NCI-H774 (cell line): ENCODE measurements at places on chromosomes 6 and 20.
A peak's percentile ranks its signal among the peaks of the same experiment; 100 is the strongest.

- DNase-seq: no peak
Measured at GRCh38 chr6:152094992-152095592, 287.6 kb downstream of the ESR1 start.

DNA sequence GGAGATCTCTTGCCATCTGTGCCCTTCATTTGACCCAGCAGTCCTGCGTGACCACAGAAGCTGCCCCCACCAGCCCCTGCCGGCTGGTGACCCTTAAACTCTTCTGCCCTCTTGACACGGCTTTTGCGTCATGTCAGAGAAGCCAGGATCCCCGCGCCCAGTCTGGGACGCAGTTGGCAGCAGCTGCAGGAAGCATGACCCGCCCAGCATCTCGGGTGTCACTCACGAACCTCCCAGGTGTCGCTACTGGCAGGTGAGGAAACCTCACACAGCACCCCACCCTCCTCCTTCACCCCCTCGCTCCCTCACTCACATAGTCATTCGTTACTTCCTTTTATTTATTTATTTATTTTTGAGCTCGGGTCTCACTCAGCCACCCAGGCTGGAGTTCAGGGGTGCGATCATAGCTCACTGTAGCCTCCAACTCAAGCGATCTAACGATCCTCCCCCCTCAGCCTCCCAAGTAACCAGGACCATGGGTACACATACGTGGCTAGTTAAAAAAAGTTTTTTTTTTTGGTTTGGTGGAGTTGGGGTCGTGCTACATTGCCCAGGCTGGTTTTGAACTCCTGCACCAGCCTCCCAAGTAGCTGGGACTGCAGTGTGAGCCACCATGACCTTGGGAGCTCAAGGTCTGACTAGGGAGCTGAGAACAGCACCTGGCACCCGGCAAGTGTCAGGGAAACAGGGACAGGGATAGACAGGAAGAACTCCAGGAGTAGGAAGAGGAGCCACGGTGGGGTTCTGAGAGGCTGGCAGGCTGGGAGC is 14.1 kb upstream of the SPDEF start:
- no peak for DNase-seq

GRCh38 chr6:16762268-16762549 is 949 bp upstream of the ATXN1 start:
- DNase-seq: no peak

- no peak for DNase-seq
Measured at GRCh38 chr20:63641146-63641791, 12.0 kb downstream of the STMN3 start.

DNA sequence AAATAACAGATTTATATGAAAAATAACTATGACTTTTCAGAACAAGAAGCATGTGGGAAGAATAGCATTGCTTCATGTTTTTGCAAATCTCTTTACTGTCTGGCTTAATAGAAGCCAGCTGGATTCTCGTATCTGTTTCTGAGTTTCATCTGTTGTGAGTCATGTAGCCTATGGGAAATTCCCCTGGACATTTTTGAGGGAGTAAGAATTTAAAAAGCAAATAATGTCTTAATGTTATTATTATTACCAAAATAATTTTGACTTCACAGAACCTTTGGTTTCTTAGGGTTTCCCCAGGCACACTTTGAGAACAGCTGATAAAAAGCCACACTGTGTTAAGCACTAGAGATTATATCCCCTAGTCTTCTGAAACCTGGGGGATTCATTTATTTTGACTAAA is 75.8 kb downstream of the SYCP2L start:
- DNase-seq: no peak

DNA sequence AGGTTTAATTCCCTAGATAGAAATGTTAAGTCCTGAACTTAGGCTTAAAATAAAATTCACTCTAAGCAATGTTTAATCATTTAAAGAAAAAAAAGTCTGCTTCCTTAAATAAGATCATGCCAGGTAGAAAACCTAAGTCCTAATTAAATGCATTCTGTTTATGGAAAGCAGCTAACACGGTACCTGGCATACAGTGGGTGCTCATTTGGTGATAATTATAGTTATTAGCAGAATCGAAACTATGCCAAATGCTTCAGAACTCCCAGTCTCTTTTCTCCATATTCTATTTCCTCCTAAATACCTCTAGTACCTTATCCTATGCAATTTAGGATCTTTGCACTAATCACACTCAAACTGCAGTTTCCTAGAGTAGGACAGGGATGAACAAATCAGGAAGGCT is 331.8 kb downstream of the EPHA7 start:
- no peak for DNase-seq

DNA sequence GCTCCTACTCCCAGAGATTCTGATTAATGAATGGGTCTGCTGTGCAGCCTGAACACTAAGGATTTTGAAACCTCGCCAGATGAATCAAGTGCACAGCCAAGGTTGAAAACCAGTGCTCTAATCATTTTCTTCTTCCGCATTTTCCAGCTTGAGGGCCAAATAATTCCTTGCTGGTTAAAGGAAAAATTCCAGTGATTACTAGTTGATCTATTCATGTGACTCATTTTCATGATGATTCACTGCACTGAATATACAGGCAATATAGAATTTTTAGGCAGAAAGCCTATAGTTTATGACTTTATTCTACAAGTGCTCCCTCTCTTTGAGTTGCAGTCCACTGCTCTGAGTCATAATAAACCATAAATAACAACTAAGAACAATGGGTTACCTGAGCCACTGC is 80.6 kb upstream of the PROKR2 start:
- DNase-seq: no peak

GRCh38 chr6:157268835-157269234 is 54.5 kb downstream of the TMEM242 start:
- DNase-seq: no peak

DNA sequence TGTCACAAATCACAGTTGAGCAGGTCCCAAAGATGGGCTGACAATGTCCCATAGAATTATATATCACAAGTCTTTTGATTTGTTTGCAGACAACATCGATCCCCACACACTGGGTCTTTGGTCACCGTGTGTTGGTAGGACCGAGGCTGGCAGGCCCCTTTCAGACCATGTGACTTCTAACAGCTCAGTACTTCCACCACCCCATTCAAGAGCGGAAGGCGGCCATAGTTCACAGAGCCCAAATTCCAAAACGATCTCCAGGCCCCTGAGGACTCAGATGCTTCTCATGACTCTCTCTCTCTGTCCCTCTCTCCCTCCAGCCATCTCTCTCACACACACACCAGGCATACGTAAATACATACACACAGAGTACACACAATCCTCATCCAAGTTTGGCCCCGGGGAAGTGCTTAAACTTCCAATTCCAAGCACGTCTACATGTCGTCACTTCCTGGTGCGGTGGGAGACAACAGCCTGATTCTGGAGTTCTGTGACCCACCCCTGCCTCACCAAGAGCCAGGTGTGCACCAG is 155.9 kb upstream of the INSM1 start:
- DNase-seq: peak; percentile 69

GRCh38 chr6:9862603-9863167 is 552.2 kb downstream of the TFAP2A start:
- DNase-seq: no peak

DNA sequence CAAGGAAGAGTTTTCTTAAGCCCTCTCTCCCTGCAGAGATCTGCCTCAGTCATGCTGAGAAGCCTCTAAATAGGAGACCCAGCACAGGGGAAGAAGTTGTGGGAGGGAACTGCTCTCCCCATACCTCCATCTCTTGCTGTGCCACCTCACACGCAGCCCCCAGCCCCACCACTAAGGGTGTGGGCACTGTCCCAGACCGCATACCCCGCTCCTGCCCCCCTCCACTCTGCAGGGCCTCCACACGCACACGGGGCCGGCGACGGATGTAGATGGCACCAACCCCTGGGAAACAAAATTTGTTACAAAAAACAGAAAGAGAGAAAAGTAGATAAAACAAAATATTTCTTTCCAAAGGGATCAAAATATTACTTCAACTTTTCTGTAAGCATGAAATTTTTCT is 10.2 kb upstream of the CPNE1 start:
- no peak for DNase-seq

DNA sequence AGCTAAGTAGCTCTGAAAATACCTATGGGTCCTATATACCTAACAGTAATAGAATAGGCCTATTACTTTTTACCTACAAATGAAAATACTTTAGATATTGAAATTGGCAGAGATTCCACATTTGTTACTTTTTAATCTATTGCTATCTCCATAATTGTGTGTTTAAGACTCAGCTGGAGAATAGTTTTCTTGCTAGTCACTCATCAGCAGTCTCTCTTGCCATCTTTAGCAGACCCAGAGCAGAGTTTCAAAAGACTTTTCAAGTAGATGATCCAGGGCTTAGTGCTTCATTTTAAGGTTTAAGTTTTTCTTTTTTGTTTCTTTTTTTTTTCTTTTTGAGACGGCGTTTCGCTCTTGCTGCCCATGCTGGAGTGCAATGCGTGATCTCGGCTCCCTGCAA is 12.9 kb downstream of the ANKS1A start:
- DNase-seq: no peak

DNA sequence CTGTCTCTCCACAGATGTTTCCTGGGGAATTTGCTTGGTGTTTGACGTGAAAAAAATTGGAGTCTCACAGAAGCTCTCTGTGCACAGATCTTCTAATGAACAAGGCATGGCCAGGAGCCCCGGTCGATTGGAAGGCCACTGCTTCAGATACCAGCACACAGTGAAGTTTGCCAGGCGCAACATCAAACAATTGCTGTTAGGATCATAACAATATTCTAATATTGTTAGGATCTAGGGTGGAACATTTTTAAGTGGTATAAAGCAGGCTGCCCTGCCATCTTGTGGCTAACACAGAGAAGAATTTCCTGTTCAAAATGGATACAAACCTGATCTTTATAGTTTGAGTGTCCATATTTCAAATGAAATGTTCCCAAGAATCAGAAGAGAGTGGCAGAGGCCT is 64.1 kb downstream of the C6orf118 start:
- DNase-seq: no peak

DNA sequence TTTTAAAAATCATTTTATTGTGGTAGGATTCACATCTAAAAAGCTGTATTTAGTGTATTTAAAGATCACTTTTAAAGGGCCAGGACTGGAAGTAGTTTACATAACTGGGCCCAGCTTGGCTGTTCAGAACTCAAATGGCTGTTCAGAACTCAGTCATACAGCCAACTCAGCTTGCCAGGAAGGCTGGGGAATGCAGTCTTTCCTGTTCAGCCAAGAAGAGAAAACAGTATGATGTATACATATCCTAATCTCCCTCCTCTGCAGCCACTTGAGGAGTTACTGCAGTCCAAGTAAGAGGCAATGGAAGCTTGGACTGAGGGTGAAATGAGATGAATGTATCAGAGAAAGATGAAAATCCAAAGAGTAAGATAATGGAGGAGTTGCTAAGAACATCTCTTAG is 24.6 kb downstream of the DSTN start:
- no peak for DNase-seq

DNA sequence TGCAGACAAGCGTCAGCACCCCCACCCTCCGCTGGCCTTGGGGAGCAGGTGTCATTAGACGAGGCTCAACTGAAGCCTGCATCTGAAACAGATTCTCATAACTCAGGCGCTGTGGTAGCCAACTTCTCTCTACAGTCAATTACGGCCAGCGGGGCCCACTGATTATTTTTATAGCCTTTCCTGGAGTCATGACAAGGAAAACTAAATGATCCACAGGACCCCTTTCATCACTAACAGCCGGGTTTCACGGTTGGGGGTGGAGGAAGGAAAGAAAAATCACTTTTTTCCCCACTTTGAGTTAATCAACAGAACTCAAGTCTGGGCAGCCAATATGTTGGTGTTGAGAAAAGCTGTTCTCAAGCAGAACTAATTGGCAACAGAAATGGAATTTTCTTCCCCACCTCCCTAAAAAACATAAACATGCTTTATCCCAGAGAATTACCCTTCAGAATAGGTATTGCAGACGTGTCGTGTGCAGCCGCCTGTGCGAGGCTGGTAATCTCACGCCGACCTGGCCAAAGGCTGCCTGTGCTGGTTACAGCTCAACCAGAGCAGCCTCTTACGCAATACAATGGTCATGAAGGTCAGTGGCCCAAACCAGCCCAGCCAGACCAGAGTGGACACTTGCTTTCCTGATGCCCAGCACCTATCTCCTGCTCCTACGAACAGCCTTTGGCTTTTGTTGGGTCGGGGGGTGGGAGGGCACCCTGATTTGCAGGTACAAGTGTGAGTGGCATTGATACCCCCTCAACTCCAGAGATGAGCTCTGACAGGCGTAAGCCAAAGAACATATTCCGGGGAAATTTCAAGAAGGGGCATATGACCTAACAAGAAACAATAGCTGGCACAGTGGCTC is 11.0 kb downstream of the RIPOR3 start:
- no peak for DNase-seq

- no peak for DNase-seq
Measured at GRCh38 chr6:37135835-37136694, 33.9 kb upstream of the PIM1 start.

DNA sequence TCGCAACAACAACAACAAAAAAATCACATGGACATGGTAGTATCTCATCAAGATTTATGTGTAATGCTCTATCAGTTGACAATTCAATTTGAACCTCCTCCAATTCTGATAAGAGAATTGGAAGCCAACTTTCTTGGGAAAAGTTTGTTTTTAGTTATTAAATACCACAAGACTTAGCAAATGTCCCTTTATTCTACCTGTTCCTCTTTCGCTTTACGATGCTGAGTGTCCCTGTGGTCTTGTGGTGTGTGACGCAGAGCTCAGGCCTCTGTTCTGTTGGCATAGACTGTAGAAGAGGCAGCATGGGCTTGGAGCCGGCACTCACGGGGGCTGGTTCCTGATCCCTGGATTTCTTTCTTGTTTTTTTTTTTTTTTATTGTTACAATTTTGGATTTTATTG is 76.7 kb downstream of the PSMB1 start:
- DNase-seq: no peak

DNA sequence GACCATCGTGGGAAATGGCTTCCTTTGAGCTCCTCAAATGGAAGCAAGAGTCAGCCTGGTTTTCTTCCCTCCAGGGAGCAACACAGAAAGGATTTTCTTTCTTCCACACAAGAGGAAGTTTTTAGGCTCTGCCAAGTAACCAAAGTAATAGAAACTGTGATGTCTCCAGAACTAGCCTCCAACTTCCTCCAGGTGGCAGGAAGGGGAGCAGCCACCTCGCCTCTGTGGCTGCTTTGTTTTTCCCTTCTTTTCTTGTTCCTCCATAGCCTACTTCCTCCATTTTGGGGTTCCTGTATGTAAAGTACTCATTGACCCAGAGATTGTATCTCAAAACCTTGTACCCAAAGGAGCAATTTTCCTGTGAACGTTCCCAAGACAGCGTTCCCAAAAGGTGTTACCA is 32.7 kb upstream of the CCR6 start:
- DNase-seq: no peak

DNA sequence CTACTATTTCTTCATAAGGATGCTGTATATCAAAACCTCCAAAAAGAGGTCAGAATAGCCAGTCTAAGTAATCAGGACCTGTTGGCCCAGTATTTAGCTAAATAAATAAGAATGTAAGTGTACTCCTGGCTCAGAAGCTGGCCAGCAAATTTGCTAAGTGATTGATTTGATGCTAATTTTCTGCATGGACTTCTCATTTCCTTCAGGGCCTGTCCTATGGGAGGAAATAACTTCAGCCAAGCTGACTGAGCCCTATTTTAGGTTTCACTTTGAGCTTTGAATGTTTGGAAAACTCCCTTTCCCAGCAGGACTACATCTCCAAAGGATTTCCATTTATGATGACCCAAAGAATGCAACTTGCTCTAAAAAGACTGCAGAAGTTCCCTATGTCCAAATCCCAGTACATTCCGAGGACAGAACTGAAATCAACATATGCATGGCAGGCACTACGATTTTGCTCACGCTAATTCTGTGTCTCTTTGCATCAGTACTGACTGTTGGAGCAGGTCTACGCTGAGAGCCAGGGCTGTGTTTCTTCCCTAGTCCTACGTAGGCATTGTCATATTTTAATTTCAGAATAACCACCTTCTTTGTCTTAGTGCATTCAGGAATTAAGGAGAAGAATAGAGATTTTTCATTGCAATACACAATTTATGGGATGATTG is 441.4 kb upstream of the PLCB4 start:
- no peak for DNase-seq
